Effector CD8-positive, alpha-beta T cell (primary cell): ENCODE measurements at places on chromosomes 4 and X.

GRCh38 chr4:8832113-8832915, 39.3 kb downstream of the HMX1 start:
- no peak for DNase-seq

DNA sequence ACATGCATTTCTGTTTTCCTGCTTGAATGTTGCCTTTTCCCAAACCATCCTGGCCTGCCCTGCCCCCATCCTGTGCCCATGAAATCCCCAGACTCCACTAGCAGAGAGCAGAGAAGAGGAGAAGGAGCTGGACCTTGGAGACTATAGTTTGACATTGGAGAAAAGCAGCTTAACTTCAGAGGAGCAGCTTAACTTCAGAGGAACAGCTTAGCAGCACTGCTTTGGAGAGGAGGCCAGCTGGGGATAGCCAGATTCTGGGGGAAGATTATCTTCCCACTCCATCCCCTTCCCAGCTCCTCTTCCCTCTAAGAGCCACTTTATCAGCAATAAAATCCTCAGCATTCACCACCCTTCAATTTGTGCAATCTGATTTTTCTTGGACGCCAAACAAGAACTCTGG, 443.0 kb downstream of the PCDH10 start:
- DNase-seq = no peak

DNA sequence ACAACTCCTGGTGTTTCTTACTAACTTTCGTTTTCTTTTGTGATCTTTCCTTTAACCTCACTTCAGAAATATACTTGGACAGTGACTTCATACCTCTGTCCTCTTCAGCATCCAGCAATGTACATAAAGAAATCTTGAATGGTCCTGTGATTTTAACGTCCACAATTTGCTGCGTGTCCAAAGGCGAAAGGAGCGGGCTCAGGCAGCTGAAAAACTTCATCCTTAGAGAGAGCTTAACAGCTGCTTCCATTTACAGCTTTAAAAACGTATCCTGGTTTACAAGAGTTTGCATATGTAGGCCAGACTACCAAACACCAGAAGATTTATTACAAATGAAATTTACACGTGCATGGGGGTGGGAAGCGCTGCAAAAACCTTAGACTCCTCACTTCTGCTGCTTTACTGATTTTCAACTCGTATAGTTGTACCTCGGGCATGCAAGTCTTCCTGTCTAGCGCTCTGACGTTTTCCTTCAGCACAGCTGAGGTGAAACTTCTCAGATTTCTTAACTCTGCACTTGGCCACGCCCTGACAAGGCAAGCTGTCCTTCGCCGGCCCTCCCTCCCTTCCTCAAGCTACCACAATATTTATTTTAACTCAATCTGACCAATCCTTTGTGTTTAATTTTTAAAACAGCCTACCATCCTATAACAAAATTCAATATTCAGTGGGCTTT, 406.4 kb downstream of the FAM47A start:
- DNase-seq = no peak

DNA sequence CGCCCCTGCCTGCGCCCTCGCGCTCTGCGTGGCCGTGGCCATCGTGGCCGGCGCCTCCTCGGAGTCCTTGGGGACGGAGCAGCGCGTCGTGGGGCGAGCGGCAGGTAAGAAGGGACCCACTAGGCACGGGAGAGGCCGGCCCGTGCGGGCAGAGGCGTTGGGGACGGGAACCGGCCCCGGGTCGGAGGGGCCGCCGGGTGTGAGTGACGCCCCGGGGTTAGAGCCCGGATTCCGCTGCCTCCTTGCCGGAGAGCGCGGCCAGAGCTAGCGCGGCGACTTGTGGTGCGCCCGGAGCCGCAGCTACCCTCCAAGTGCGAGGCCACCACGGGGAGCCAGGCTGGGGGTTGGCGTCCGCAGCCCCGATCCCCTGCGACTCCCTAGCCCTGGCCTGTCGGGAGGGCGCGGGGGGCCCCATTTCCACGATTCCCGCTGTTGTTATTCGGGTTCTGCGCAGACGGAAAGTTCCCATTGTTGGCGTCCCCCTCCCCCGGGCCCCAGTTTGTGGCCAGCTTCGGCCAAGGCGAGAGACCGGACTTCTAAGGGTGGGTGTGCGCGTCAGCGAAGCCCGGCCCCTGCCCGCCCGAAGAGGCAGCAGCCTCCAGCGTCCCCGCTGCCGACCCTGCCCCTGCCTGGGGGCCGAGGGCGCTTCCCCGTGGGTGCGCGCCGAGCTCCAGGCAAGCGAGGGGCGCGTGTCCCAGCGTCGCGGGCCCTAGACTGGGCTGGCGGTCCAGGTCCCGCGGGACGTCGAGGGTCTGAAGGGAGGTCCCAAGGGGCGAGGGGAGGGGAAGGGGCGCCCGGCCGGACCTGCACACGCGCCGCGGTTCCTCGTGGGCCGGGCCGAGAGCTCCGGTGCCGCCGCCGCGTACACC, 1.1 kb downstream of the FGFR3 start:
- DNase-seq = no peak

DNA sequence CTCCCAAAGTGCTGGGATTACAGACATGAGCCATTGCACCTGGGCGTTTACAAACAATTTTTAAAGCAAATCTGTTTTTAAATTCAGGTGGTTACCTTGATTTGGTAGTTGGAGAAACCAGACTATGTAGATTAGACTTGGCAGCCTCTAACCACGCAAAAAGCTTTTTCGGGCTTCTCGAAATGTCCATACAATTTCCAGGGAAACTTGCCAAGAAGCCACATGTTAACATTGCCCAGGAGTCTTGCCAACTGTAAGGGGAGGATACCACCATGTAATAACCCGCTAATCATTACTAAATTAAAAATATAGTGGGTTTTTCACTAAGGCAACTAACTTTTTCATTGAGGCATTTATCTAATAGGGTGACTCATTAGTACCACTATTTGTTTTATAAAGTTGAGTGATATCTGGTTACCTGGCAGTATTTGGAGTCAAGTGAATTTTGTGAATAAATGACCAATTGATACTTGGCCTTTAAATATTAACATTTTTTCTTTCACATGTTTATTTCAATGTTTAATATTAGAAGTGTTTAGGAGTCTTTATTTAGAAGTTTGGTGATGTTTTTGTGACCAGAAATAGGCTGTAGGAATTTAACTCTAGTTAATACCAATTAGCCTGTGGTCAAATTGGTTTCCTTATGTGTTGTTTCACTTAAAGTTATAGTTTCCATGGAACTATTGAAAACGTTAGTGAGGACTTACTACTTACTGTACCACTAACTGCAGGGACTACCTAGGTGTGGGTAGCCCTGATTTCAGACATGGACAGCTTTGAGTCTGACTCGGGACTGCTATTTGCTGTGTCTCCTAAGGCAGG, 61.3 kb downstream of the CLDN34 start:
- no peak for DNase-seq

- DNase-seq = no peak
Observed at GRCh38 chr4:5609306-5610007, 98.9 kb downstream of the EVC2 start.

- DNase-seq = no peak
Observed at GRCh38 chr4:73865431-73866096, 3.6 kb upstream of the CXCL1 start.

- no peak for DNase-seq
Observed at GRCh38 chr4:151484396-151485102, 75.6 kb downstream of the FHIP1A start.

GRCh38 chr4:124178449-124179021, 534.0 kb downstream of the ANKRD50 start:
- DNase-seq = no peak

- DNase-seq = no peak
Observed at GRCh38 chr4:3657902-3658529, 108.2 kb upstream of the ADRA2C start.

GRCh38 chr4:170083541-170083940, 6.2 kb downstream of the AADAT start:
- no peak for DNase-seq

DNA sequence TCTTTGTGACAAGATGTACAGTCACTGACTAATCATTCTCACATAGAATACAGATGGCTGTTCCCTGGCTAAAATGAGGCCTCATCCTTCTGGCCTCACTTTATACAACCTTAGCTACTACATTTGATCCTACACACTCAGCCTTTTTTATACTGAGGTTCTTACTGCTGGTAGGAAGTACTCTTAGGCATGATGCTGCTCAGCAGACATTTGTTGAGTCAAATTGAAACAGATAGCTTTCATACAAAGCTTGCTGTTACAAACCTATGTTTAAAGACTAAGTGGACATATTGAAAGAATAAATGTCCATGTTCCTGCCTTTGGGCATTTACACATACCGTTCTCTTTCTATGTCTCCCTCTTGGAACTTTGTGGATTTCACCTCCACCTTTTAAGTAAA, 154.9 kb downstream of the NPFFR2 start:
- no peak for DNase-seq

DNA sequence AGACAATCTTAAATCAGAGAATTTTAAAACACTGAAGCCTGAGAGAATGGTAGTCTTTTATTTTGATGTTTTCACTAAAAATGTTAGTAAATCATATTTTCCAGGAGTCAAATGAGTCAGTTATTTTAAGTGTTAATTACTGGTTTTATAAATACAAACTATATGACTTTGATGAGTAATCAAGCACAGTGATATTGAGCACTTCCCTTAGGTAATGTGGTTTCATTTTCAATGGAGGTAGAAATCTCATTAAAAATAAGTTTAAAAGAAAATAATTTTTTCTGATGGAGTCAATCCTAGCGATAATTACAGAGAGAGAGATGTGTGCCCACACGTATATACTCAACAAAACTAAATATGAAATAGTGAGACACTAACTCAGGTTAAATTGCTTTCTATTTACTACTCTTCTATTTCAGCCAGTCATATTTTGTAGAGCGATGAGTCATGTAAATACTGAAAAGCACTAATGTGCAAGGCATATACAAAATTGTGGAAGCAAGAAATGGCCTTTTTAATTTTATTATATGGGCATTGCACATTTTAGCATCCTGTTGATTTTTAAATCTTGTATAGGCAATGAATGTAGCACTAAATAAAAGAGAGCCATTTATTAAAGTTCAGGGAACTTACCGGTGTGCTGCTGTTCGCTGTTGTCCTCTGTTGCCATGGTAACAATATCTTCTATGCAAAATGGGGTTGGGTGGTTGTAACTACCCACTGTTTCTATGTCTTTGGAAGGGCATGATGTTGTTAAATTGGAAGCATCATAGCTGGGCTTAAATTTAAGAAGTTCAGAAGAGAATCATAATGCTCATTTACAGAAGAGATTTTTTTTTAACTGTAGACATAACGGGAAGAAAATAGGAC, 513.7 kb downstream of the TLL1 start:
- DNase-seq = no peak

DNA sequence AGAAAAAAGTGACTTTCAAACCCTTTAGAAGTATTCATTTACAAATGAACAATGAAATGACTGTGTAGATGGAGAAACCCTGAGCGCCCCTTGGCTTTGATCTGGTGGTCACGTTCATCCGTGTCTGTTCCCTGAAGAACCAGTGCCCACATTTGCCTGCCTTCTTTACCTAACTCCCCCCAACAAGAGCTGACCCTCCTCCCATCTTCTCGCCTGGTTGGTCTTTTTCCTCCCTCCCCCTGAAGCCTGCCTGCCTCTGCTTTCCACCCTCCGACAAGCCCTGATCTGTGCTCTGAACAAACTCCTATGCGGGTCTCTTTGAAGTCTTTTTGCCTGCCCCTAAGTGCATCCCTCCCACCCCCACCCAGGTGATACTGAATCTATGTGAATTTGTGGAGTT, 18.5 kb downstream of the TBL1X start:
- no peak for DNase-seq

GRCh38 chr4:26746802-26747213, 113.8 kb upstream of the STIM2 start:
- no peak for DNase-seq
